Stimulated activated CD8-positive, alpha-beta memory T cell treated with anti-CD3 and anti-CD28 coated beads, Interleukin-2, amount 100 ng/mL, for 1 hour (primary cell): ENCODE measurements at places on chromosomes 7 and 10.

- DNase-seq, result no peak
Measured at GRCh38 chr7:80883154-80884025, 35.5 kb downstream of the SEMA3C start.

- no peak for DNase-seq
Measured at GRCh38 chr7:74134117-74134620, 40.0 kb upstream of the EIF4H start.

- no peak for DNase-seq
Measured at GRCh38 chr7:116652793-116653192, 19.2 kb upstream of the MET start.

DNA sequence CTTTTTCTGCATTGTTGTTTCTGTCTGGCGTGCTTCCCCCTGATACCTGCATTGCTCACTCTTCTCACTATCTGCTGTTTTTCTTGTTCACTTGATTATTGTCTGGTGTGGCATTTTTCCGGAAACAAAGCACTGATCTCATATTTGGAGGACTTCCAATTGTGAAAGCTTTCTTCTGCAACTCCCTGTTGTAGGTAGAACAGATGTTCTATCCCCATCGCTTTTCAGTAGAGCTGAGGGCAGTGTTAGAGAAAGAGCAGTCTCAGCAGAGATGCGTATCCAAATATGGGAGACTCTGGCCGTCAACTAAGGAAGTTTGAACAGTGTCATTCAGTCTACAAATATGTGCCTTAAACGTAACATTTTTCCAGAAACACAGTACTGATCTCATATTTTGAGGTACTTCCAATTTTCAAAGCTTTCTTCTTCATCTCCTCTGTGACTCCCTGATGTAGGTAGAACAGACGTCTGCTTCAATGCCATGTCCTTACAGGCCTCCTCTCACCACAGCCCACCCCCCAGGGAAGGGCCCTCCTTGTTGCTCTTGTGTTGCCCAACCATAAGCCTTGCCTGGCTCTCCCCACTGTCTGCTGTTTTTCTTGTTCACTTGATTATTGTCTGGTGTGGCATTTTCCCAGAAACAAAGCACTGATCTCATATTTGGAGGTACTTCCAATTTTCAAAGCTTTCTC lies 27.1 kb upstream of the GJD4 start:
- no peak for DNase-seq

DNA sequence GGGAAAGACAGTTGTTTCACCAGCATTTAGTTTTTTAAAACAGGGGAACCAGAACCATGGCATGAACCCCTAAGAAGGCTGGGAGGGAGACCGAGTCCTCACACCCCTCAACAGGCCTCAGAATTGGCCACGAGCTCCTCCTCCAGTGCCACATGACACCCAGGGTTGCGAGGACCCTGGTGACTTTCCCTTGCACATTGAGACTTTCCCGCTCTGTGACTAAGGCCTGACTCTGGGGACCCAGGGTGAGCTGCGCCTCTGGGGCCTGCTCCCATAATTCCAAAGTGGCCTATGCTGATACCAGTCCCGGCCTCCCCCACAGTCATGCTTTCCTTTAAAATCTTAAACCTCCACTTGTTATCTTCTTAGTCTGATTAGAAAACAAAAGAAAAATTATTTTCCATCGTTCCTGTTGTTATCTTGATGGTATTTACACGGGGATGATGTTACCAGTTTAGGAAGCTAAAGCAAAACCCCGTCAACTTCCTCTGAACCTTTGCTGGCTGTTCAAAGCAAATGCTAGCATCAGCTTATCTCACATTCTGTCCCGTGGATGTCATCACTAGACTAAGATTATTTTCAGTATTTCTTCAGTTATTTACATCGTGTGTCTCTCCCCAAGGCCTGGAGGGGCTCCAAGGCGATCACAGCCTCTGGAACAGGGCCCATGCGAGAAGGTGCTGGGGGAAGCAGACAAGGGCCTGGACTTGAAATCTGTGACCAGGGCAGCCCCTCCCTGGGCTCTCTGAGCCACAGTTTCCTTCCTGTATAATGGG lies 42.1 kb downstream of the FAM53B start:
- no peak for DNase-seq

GRCh38 chr10:42987575-42987974 lies 89.3 kb upstream of the RET start:
- DNase-seq, result no peak

GRCh38 chr10:97327348-97328294 lies 6.9 kb downstream of the FRAT2 start:
- no peak for DNase-seq

GRCh38 chr10:86260564-86260963 lies 106.0 kb downstream of the GRID1 start:
- DNase-seq, result no peak

GRCh38 chr10:43940898-43941837 lies 292.5 kb upstream of the ZNF32 start:
- no peak for DNase-seq

- no peak for DNase-seq
Measured at GRCh38 chr7:72182036-72182435, 230.1 kb downstream of the CALN1 start.

- no peak for DNase-seq
Measured at GRCh38 chr10:113732160-113732881, 19.2 kb upstream of the PLEKHS1 start.

DNA sequence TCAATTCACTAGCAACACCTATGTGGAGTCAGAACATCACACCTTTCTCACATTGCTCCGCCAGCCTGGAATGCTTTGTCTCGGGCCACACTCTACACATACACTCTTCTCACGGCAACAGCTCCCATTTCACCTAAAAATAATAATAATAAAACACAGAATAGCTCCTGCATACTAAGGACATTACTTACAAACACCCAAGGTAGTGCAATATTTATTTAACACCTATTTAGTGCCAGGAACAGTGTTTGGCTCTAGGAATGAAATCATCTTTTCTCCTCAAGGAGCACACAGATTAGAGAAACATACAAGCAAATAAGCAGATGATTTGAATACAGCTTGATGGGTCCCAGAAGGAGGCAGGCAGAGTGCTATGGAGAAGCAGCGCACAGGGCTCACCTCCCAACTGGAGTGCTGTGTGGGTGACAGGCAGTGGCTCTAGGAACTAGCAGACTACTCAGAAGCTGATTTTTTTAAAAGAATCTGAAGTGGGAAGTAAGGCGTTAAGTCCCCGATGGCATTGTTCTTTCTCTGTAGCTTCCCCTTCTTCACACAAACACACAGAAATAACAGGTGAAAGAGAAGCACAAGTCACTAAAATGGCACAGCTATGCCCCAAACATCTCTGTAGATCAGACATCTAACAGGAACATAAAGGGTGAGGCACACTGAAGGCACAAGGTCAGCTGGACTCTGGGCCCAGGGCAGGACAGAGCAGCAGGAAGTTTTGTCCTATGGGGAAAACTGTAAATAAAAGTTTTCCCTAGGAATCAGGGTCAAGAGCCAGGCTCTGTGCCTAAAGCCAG lies 16.7 kb downstream of the USP6NL start:
- DNase-seq, result no peak

- peak; percentile 79 for DNase-seq
Measured at GRCh38 chr7:77247206-77247850, 47.7 kb upstream of the FGL2 start.

- no peak for DNase-seq
Measured at GRCh38 chr7:16779051-16779450, 25.5 kb downstream of the TSPAN13 start.

DNA sequence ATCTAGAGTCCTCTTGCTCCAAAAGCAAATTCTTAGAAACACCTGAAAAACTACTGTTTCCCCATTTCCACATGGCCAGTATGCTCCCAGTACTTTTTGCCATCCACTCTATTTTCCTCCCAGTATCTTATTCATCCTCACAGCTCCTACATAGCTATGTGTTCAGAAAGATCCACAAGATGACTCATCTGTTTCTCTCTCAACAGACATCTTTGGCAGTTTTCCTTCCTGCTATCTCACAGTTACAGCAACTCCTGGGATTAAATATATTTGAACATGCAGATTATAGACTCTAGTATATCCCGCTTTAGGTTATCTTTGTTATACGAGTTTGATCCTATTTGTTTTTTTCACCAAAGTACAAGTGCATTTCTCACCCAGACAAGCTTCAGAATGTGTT lies 675.6 kb upstream of the POT1 start:
- DNase-seq, result no peak

DNA sequence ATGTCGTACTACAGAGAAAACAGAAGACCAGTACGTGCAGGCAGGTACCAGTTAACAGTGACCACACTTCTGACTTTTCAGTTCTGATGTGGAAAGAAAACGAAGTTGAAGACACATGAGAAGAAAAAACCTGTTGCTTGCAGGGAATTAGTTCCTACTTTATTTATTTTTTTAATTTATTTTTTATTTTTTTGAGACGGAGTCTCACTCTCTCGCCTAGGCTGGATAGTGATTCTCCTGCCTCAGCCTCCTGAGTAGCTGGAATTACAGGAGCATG lies 73.8 kb upstream of the ATP6V0A4 start:
- DNase-seq, result no peak

DNA sequence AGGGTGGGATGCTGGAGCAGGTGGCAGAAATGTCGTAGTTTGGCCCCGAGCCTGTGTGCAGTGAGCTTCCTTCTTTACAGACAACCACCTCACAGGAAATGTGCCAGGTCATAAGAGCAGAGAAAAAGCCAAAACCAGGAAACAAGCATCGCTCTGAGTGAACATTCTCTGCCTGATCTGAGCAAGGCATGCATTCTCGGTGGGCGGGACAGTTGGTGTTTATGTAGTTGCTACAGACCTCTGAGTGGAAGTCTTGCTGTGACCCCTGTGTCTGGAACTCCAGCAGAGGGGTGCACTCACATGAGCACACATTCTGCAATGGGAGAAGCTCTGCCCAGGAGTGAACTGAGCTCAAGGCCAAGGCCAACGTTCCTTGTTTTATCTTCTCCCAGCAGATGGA lies 230.1 kb downstream of the TCERG1L start:
- no peak for DNase-seq

DNA sequence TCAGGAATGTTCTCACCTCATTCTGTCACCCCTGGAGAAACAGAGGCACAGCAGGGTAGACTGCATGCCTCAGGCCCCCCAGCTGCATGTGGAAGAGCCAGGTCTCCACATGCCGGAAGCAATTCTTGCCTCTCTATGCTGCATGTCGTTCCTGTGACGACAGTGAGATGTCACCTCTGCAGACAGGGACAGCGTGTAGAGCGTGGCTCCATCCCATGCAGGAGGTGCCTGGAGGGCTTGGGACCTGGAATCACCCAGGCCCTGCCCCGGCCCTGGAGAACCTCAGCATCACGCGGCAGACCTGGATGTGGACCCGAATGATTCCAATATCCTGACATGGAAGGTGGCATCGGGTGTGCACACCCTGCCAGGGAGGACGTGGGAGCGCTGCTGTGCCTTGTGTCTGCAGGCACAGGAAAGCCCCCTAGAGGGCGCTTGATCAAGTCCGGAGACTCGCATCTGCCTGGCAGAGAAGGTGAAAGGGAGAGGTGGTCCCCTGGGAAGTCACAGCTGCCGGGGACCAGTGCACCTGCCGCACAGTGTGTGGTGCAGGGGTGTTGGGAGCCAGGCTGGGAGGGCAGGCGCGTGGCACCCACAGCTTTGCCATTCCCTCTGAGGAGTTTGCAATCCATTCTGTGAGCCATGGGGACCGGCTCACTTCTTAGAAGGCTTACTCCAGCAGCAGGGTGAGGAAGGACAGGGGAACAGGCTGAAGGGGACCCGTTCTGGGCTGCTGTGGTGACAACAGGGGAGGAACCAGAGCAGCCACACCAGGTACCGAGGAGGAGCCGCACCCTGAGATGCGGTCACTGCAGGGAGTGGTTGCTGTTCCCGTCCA lies 45.3 kb upstream of the EN2 start:
- DNase-seq, result peak; percentile 4

DNA sequence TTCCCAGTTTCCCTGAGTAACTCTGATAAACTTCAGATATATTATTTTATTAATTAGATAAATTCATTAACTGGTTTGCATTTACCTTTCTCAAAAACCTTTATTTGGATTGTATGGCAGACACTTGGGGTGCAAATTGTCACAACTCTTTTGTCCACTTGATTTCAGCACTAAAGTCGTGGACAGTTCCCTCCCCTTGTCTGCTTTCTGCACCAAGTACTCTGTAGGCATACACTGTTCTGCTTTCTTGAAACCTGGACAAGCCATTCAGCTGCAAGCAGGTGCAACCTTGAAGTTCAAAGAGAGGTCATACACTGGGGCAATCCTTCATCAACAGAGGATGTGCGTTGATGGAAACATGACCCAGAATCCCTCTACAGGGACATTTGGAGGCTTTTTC lies 162.9 kb downstream of the ARL5B start:
- DNase-seq, result no peak

DNA sequence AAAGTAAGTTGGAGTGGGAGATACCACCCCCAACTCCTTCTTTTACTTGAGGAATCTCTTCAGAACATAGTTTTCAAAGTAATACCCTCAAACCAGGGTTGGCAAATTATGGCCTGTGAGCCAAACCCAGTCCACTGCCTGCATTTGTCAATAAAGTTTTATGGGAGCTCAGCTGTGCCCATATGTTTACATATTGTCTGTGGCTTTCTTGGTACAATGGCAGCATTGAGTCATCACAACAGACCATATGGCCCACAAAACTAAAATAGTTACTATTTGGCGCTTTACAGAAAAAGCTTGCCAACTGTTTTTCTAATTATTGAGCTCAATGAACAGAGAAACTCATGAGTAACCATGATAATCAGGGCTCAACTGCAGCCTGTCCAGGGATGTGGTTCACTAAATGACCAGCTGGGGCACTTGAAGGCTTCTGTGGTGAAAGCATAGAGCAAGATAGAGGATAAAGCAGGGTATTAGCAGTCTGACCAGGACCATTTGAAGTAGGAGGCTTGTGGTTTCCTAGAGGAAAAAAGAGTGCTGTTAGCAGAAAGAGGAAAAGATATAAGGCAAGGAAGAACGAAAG lies 196.0 kb upstream of the GRB10 start:
- DNase-seq, result no peak

DNA sequence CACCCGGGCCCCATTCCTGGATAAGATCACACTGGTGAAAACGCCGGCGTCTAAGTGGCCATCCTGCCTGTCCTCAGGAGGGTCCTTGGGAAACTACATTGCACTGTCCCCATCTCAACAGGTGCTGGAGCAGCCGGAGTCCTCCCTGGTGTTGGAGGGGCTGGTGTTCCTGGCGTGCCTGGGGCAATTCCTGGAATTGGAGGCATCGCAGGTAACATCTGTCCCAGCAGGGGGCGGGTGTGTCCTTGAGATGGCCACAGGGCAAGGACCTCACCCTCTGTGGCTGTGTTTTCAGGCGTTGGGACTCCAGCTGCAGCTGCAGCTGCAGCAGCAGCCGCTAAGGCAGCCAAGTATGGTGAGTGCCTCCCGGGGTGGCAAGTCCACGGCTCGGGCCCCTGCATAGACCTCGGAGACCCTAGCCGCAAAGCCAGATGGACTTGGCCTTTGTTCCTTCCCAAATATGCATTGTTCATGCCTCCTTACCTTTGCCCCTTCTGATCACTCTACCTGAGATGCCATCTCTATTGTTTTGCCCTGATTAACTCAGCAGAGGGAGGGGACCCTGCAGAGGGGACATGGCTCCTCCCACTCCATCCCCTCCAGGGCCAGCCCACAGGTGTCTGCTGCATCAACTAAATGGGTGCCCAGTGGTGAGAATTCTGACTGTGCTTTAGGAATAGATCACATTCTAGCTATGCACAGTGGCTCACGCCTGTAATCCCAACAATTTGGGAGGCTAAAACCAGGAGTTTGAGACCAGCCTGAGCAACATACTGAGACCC lies 23.8 kb downstream of the ELN start:
- DNase-seq, result no peak

GRCh38 chr10:29102233-29102632 lies 186.6 kb upstream of the LYZL1 start:
- DNase-seq, result no peak

GRCh38 chr7:102892631-102893278 lies 20.0 kb upstream of the LRRC17 start:
- no peak for DNase-seq

GRCh38 chr10:4138146-4138721 lies 353.2 kb upstream of the KLF6 start:
- DNase-seq, result no peak
